ENCODE measurements at places on chromosomes 6 and 20.
A peak's percentile ranks its signal among the peaks of the same experiment; 100 is the strongest.

DNA sequence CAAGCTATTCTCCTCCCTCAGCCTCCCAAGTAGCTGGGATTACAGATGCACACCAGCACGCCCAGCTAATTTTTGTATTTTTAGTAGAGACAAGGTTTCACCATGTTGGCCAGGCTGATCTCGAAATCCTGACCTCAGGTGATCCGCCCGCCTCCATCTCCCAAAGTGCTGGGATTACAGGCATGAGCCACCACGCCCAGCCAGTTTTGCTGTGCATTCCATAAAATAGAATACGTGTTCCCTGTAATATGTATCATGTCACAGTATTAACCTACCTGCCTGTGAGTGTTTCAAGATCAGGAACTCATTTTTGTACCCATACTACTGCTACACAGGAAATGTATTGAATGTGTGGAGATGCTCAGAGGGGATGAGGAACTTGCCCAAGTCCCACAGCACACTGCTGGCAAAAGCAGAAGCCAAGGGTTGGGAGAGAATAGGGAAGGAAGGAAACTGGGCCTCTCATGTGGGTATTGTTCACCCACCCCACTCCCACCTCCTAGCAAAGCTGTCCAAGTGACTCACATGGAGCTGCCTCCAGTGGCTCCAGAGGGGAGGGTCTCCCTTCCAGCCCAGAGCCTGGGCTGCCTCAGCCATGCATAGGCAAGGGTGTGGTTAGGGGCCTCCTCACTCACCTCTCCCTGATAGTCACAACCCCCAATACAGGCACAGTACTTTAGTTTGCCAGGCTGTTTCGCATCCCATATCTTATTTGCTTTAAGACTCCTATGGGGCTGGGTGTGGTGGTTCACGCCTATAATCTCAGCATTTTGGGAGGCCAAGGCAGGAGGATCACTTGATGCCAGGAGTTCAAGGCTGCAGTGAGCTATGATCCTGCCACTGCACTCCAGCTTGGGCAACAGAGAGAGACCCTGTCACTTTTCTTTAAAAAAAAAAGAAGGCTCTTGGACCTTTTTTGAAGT, 9.4 kb downstream of the HM13 start:
- DNase-seq: no peak

DNA sequence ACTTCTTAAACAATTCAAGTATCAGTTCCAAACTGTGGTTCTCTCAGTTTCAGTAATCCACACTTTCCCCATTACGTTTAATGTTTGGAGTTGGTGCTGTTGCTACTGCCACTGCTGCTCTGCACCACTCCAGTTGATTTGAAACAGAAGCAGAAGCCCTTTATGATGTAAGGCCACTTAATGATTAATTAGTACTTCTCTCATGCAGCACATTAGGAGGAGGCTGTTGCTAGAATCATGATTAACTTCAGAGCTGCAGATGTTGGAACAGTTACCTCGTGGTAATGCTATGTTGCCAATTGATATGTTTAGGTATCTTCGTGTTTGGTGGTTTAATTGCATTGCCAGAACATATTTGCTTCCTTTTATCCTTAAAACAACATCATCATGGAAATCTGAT, 986.2 kb upstream of the CITED2 start:
- DNase-seq: no peak

DNA sequence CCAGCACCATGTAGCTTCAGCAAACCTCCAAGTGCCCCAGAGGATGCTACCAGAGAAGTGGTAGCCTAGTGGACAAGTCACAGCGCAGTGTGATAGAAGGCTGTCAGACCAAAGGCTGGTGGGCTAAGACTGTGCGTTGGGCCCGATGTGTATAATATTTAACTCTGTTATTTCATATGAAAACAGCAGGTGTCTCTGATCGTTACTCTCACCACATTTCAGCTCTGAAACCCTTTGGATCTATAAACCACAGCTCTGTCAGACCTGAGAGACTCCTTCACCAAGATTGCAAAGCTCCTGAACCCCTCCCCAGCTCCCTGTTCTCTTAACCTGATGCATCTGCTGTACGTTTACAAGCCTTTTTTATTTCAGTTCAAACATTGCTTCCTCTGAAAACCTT, 43.8 kb downstream of the ISM1 start:
- DNase-seq: no peak

DNA sequence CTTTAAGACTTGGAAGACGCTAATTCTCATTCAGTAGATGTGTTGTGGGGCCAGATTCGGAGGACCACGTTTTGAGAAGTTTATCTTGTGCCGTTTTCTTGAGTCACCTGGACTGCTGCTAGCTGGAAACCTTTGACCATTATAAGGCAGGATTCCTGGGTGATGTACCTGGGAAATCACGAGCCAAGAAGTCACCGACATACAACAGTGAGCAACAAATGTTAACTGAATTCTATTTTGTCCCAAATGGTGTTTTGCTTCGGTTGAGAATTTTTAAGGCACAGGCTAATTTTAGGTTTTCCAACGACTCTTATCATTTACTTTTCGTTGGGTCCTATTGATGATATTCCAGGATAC, 93.4 kb upstream of the BTN3A2 start:
- no peak for DNase-seq

DNA sequence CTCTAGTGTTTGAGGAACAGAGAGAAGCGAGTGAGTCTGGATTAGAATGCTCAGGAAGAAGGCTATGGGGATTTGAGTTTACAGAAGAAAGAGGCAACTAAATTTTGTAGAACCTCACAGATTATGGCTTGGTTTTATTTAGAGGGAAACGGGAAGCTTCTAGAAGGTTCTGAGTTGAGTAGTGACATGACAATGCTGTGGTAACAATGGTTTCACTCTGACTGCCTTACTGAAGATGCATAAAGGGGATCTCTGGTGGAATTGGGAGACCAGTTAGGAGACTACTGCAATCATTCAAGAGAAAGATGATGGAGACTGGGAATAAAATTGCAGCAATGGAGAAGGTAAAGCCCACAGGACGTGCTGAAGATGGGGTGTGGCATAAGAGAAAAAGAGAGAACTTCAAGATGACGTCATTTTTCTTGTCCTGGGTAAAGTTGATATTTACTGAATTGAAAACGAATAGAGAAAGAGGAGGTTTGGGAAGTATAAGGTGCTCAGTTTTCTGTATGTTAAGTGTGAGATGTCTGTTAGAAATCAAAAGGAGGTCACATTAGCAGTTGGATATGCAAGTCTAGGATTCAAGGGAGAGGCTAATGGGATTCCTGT, 710.1 kb upstream of the NRSN1 start:
- DNase-seq: no peak

DNA sequence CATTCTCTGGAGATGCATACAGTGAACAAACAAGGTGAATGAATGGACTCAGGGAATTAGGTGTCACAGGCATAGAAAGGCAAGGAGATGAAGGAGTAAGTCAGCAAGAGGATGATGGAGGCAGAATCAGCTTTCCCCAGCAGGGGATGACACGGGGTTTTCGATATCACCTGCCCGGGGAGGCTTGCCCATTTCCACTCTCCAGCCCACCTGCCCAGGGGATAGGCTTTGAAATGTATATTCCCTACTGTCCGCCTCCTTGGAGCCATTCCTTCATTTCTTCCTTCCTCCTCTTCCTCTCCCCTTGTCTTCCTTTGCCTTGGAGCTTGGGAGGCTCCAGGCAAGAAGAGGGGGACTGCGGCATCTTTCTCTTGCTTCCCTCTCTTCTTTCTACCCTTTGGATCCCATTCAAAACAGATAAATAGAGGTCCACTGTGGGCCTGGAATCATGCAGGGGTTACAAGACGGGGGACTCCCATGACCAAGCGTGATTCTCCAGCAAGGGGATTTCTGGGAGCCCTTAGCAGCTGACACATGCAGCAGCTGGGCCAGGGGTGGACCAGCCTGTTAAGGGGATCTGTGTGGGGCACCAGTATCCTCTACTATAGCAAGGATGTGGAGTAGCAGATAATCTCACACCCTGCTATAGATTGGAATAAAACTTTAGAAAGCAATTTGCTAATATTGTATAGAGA, 23.5 kb upstream of the RNF24 start:
- DNase-seq: no peak

- peak; percentile 33 for DNase-seq
Observed at GRCh38 chr6:7992002-7992815, 72.0 kb downstream of the BLOC1S5 start.

GRCh38 chr6:10759312-10759839, 11.8 kb downstream of the TMEM14B start:
- peak; percentile 86 for DNase-seq

GRCh38 chr6:36986704-36987047, 680 bp upstream of the MTCH1 start:
- peak; percentile 11 for DNase-seq

- DNase-seq: peak; percentile 97
Observed at GRCh38 chr20:9978397-9979004, 56.3 kb upstream of the ANKEF1 start.

DNA sequence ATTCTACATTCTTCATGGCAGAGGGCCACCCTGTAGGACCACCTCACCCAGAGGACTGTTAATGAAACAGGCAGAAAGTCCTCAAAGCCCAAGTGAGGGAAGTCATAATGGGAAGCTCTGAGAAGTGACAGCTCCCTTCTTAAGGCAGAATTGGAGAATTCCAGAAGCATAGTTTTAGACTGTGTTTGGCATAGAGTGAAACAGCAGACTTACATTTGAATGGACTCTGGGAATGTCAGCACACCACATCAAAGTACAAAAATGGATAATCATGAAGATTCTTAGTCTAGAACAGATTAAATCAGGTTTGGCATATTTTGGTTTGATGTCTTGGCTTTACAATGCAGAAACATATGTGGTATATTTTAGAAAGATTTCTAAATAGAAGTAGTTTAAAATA, 17.9 kb downstream of the SH3BGRL2 start:
- no peak for DNase-seq

GRCh38 chr6:156971153-156971885, 194.1 kb downstream of the ARID1B start:
- no peak for DNase-seq

DNA sequence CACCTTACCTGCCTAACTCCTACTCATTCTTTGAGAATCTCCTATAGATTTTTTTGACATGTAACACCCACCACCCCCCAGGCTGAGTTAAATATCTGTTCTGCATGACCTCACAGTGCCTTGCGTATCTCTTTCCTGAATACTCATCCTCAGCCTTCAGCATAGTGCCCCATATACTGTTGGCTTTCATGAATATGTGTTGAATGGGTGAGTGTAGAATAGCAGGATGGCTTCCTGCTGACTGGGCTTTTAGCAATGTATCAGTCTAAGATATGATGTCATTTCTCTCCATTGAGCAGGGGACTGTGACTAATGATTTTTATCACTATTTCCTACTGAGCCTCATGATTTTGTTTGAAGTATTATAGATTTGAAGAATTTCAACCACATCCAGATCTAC, 361.6 kb upstream of the MARCKS start:
- no peak for DNase-seq

- no peak for DNase-seq
Observed at GRCh38 chr6:143750877-143751276, 73.1 kb downstream of the PHACTR2 start.

DNA sequence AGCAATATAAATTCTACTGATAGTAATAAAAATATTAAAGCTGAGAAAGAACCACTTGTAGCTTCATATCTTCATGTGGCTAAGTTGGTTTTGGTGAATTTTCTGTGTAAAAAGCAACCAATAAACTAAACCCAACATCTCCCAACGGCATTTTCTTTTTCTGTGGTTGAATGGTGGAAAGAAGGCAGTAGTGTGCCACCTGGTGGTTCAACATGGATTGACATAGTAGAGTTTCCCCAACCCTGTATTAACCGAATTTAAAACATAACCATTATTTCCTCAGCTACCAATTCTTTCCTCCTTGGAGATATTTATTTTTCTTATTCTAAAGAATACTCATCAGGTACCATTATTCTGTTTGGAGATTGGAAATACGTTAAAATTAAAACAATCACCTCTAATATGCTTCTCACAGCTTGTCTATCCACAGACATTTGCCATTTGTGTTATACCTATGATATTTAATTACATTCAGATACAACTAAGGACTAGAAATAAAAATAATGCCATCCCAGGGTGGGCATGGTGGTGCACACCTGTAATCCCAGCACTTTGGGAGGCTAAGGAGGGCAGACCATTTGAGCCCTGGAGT, 117.1 kb upstream of the EEF1E1 start:
- peak; percentile 18 for DNase-seq

- no peak for DNase-seq
Observed at GRCh38 chr20:46407671-46407996, 1.2 kb upstream of the ELMO2 start.

DNA sequence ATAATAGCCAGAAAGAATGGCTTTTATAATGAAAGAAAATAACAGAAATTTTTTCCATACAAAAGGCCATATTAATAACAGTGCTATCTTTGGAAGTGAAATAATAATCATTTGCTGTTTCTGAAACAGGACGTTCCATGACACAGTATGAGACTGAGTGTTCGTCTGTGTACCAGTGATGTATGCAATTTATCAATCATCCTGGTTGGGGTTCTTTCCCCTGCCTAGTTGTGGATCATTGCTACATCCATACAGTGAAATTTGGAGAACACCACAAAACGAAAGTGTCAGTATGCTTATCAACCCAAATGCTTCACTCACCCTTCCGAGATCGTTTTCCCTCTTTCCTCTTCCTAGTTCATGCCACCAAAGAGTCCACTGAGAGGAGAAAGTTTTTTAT, 151.4 kb upstream of the PRDM1 start:
- no peak for DNase-seq

GRCh38 chr6:7996538-7997111, 67.6 kb downstream of the BLOC1S5 start:
- DNase-seq: no peak

- DNase-seq: no peak
Observed at GRCh38 chr6:12935637-12936036, 219.1 kb downstream of the PHACTR1 start.

DNA sequence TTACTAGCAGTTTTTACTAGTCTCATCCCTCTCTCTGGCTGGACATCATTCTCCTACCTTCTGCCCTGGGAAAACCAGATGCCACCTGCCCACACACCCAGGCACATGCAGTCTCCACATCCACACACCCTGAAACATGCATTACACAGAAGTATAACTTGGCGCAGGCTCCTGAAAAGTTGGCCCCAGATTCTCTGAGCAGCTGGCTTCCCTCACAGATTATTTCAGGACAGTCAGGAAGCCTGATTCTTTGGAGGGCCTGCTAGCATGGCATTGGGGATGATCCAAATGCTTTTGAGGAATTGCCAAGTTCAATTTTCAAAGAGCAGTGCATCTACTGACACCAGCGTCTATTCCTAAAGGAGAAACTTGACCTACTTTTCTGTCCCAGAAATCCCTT, 27.8 kb upstream of the KIF16B start:
- DNase-seq: no peak

GRCh38 chr6:106889692-106890091, 84.8 kb downstream of the CD24 start:
- no peak for DNase-seq
